Right cardiac atrium (tissue), 5 donors: ENCODE measurements at places on chromosomes 4 and X. TPM values are rescaled to one million over a fixed set of nuclear protein-coding genes. Genes with fewer than 3 reads are reported as not detected.

GRCh38 chr4:113406723-113407016 lies 354.9 kb downstream of the CAMK2D start:
- DNase-seq, result no peak

DNA sequence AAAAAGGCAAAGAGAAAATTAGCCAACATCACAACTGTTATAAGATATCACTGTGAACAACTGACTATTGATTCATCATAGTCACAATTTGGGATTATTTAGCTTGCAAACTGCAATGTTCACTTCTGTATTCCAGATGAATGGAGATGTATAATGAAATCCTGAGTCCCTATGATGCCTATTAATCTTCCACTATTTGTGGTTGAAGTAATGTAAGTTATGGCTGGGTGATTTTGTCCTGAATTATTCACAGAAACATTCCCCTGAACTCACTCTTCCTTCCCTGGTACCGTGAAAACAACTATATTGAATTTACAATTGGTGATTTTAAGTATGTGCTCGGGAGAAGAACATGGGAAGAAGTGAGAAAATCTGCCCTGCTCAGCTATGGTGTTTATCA lies 50.8 kb upstream of the NPFFR2 start:
- DNase-seq, result no peak

GRCh38 chrX:148867596-148867995 lies 367.2 kb downstream of the AFF2 start:
- DNase-seq, result no peak

DNA sequence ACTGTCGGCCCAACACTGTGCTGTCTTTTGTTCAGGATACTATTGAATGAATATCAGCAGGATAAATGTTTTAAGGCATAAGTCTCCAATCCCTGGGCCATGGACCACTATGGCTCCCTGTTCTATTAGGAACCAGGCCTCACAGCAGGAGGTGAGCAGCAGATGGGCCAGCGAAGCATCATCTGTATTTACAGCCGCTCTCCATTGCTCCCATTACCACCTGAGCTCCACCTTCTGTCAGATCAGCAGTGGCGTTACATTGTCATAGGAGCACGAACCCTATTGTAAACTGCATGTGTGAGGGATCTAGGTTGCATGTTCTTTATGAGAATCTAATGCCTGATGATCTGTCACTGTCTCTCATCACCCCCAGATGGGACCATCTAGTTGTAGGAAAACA lies 3.7 kb upstream of the APLN start:
- no peak for DNase-seq

DNA sequence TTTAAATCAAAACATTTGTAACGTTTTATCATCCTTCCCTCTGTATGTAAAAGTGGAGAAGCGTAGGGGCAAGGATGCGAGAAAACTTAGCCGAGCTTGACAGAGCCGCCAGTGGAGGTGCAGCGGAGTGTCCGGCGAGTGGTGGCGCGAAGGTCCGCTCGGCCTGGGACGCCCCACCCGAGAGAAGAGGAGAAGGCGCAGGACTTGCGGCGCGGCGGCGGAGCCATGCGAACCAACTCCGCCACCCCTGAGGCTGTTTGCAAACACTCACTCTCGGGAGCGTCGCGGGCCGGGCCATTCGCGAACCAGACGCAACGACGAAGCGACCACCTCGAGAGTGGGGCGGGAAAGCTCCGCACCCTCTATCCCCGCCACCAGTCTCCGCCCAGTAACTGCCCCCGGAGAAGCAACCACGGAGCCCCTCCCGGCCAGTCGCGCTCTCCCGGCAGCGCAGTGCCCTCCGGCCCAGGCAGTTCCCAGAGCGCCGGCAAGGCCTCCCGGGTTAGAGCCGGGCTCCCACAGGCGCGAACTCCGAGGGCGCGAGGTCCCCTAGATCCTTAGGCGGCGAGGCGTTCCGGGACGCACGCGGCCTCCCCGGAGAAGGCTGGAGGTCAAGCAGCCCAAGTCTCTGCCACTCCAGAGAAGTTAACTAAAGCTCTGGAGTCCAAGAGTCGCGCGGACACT lies 2.3 kb upstream of the MAB21L2 start:
- DNase-seq, result peak; percentile 27

DNA sequence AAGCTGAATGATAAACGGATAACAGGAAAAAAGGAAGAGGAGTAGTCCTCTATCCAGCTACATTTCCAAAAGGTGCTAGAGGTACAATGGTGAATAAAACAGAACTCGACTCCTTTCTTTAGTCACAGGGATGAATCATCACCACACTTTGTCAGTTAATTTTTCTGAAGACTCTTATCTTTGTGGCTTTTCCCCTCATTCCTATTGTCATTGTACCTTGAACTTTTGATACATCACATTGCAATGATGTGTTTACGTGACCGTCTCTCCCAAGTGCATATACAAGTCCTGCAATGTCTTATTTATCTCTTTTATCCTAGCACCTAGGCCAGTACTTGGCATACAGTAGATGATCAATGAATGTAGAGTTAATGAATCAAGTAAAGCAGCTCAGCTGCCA lies 134.7 kb downstream of the LHFPL1 start:
- DNase-seq, result no peak

DNA sequence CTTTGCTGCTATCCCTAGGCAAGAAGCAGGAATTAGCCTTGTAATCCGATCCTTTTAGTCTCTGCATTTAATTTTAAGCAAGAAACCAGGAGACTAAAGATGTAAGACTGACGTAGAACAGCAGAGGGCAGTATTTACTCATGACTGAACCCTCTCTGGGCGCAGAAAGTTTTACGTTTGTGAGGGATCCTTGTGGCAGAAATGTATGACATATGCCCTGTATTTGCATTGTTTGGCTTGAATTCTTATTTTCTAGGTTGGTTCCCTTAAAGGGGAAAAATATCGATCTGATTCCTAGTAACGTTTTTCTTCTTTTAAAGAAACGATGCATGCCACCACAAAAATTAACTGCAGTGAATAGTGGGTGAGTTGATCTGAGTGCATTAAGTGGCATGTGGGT lies 1.3 kb upstream of the FAT4 start:
- no peak for DNase-seq

GRCh38 chr4:186726426-186727168 lies 2.9 kb upstream of the FAT1 start:
- DNase-seq, result peak; percentile 90

GRCh38 chr4:181477591-181477990 lies 765.6 kb upstream of the TENM3 start:
- DNase-seq, result no peak

GRCh38 chrX:139299309-139299708 lies 231.2 kb upstream of the F9 start:
- DNase-seq, result no peak

DNA sequence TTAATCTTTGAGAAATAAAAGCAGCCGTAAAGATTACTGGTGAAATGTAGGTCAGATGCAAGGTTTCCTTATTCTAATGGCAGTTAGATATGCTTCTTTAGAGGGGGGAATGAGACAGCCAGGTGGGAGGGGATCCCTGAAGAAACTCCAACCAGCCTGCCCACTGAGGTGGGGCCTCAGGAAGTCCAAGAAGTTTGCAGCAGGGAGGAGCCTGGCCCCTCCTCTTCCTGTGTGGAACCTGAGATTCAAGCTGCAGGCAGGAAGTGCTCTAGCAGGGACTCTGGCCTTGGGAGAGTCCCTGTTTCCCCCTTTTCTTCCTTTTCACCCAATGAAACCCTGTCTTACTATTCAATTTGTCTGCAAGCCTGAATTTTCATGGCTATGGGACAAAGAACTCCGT lies 101.4 kb upstream of the SLITRK2 start:
- DNase-seq, result no peak

- no peak for DNase-seq
Observed at GRCh38 chr4:16077786-16078185, 6.0 kb downstream of the PROM1 start.

- no peak for DNase-seq
Observed at GRCh38 chr4:74278490-74278889, 29.8 kb upstream of the EPGN start.

DNA sequence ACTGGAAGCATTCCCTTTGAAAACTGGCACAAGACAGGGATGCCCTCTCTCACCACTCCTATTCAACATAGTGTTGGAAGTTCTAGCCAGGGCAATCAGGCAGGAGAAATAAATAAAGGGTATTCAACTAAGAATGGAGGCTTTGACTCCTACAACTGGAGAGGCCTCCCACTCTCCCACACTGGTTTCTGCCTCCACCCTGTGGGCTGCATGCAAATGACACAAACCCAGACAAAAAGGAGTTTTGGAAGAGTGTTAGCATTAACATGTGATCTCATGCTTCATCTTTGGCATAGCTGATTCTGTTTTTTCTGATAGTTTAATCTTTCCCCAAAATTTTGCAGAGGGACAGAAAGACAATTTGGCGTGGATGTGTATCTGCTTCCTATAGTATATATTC lies 80.8 kb upstream of the IQCM start:
- no peak for DNase-seq

DNA sequence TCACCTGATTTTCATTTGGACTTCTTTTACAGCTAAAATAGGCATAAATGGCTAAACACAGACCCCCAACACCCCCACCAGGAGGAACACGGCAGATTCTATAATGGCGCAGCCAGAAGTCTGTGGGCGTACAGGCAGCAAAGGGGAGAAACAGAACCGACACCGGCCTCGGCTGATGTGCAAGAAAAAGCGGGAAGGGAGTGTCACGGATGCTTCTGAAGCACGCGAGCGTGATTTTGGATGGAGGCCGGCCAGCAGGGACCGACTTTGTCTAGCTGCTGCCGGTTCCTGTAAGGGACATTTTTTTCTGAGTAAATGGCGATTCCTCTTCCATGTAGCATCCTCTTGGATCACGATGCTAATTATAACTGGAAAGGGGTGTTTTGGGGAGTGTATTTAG lies 24.9 kb upstream of the ETNPPL start:
- DNase-seq, result no peak

- DNase-seq, result no peak
Observed at GRCh38 chrX:18906286-18906685, 77.6 kb downstream of the PHKA2 start.

DNA sequence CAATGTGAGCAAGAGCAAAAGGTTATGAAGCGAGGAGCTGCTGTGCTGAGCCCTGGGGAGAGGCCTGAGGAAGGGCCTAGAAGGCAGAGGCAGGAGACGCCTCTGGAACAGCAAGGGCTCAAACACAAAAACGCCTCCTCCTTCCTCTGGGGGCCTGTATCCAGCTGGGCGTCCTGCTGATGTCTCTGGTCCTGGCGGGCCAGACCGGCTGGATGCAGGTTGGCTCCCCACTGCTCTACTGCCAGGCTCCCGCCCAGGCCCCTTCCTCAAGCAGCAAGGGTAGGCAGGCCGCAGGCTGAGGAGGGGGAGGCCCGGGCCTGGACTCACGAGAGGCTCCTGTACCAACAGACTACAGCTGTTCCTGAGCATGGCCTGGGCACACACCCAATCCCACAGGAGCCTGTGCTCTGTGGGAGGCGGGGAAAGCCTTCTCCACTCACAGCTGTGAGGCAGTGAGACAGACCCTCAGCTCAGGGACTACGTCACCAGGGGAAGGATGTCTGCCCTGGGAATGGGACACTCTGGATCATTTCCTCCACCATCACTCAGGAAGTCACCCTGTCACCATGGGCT lies 2.3 kb downstream of the HAUS7 start:
- DNase-seq, result no peak

- peak; percentile 28 for DNase-seq
Observed at GRCh38 chr4:8015512-8015911, 75.9 kb upstream of the AFAP1 start.

DNA sequence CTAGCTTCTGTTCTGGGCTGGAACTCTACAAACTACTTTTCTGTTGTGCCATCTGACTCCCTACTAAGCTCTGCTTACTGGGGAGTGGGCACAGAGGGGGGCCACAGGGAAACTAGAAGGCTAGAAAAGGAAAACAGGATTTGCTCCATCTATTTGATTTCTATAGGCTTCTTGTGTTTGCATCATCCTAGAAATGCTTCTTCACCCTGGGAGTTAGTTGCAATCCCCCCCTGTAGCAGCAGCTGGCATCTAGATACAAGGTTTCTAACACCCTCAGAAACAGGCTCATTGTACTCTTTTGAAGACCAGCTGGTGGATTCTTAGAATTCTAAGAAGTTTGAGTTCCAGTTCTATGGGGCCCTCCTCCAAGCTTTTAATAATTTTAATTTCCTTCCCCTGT lies 213.4 kb downstream of the TMA16 start:
- no peak for DNase-seq

DNA sequence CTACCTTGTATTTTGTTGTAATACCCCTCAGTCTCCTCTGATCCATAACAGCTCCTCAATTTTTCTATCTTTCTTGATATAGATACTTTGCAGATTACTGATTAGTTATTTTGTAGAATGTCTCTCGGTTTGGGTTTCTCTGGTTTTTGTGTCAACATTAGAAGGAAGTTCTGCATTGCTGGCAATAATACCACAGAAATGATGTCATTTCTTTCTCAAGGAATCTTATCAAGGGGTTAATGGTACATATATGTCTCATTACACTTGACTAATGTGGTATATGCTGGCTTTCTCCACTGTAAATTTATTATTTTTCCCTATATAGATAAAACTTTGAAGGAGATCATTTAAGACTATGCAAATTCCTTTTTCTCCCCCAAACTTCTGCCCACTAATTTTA lies 183.6 kb upstream of the DKK2 start:
- DNase-seq, result no peak

Gene DOK7
- polyA plus RNA-seq, result 36.3 TPM

Gene CTAG1B
- polyA plus RNA-seq, result not detected

Gene DTHD1
- polyA plus RNA-seq, result 0.02 TPM

Gene TLR1
- polyA plus RNA-seq, result 1.1 TPM

Gene HS3ST1
- polyA plus RNA-seq, result 0.97 TPM

Gene FATE1
- polyA plus RNA-seq, result 0.23 TPM

Gene DGKQ
- 3.6 TPM for polyA plus RNA-seq

Gene KCTD8
- 0.07 TPM for polyA plus RNA-seq

Gene SPANXD
- not detected for polyA plus RNA-seq

Gene INPP4B
- polyA plus RNA-seq, result 2.9 TPM

Gene DCAF4L1
- polyA plus RNA-seq, result 0.07 TPM

Gene GNRHR
- not detected for polyA plus RNA-seq

Gene TCEAL5
- 0.81 TPM for polyA plus RNA-seq
